ENCODE measurements at places on chromosomes 4 and X. TPM values are rescaled to one million over a fixed set of nuclear protein-coding genes. Genes with fewer than 3 reads are reported as not detected.
A peak's percentile ranks its signal among the peaks of the same experiment; 100 is the strongest.

GRCh38 chrX:24235084-24235710 lies 78.7 kb downstream of the SUPT20HL2 start:
- no peak for DNase-seq

Gene PDE5A
- 157 TPM for total RNA-seq

Gene HELT
- not detected for total RNA-seq

- peak; percentile 81 for DNase-seq
Measured at GRCh38 chrX:418927-419729, 32.4 kb upstream of the PPP2R3B start.
